ENCODE measurements at places on chromosomes 3 and 15.

DNA sequence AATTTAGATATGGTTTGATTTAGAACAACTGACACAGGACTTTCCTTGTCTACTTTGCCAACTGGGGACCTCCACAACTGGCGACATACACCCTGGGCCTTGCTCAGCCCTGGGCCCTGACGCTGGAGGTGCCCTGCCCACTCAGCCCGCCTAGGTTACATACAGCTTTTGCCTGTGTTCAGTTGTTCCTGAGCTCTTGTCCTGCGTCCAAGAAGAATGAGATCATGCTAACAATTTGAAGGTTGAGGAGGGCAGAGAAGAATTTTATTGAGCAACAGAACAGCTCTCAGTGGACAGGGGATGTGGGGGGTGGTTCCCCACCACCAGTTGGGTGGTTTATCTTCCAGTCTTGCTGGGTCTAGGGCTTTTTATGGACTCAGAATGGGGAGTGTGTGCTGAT, 67.9 kb downstream of the IQCH start:
- DNase-seq, result no peak

- DNase-seq, result no peak
Observed at GRCh38 chr3:100913870-100914648, 79.2 kb downstream of the ABI3BP start.

DNA sequence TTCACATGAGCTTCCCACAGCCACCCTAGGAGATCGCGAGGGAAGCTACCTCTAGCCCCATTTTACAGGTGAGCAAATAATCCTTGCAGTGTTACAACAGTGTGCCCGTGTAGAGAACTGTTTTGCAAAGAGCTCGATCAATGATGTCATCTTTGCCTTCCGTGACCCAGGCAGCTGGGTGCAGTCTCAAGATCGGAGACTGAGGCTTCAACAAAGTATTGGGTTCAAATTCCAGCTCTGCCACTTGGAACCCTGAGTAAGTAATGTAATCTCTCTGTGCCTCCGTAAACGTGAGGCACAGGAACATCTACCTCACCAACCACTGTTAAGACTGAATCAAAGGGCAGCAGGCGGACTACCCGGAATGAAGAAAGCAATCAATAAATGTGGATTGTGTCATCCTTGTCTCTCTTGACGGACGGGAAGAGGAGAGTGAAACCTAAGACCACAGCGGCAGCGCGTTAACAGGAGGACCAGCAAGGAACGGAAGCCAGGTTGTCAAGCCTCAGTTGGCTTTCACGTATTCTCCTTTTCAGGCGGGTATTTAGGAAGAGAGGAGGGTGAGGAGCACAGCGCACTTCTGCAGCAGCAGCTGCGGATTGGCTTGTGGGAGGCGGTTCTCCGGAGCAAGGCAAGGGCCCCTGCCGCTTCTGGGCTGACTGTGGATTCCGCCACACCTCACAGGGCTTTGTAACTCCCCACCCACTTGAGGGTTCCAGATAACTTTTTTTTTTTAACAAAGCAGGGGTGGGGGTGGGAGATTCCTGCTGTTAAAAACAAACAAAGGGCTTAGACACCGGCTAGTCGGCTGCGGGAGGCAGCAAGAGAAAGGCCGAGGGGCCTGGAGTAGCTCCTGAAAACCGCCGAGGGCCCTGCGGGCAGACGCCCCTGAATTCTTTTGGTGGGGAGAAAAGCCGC, 1.5 kb upstream of the SMAD3 start:
- DNase-seq, result no peak

GRCh38 chr3:128296469-128297251, 143.4 kb downstream of the EEFSEC start:
- no peak for DNase-seq

- no peak for DNase-seq
Observed at GRCh38 chr3:124850212-124850611, 37.0 kb downstream of the ITGB5 start.

GRCh38 chr3:81242871-81243270, 518.6 kb downstream of the GBE1 start:
- no peak for DNase-seq

DNA sequence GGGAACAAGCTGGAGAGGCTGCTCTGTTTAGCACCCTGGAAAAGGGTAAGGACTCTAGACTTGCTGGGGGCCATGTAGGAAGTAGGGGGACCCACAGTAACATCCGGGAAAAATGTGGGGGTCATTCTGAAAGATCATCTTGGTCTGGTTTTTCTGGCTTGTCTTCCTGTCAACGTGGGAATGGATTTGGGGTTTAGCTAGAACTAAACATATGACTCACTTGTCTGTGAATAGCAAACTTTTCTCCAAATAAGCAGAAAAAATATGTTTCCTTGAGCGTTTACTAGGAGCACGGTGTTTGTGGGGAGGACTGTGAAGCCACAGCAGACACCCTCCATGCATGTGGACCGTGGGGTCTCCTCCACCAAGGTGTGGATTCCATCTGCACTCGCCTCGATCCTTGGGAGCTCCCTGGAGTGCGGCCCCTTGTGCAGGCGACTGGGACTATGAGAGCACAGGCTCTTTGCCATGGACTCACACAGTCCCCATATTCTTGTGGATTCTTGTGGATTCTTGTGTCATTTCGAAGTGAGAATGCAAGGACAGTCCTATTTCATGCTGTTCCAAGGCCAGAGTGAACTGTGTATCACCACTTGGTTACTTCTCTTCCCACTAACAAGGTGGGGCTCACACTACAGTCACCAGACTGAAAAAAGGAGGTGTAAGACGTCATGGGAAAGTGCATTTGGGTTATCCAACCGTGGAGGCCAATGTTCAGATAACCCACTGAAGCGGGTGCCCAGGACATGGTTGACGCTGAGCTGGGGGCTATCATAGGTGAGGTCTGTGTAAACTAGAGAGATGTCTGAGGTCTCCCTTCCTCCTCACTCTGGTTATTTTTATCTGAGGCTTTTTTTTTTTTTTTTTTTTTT, 25.5 kb downstream of the PGPEP1L start:
- DNase-seq, result no peak

- peak; percentile 46 for DNase-seq
Observed at GRCh38 chr15:63093486-63094205, 28.0 kb upstream of the LACTB start.

DNA sequence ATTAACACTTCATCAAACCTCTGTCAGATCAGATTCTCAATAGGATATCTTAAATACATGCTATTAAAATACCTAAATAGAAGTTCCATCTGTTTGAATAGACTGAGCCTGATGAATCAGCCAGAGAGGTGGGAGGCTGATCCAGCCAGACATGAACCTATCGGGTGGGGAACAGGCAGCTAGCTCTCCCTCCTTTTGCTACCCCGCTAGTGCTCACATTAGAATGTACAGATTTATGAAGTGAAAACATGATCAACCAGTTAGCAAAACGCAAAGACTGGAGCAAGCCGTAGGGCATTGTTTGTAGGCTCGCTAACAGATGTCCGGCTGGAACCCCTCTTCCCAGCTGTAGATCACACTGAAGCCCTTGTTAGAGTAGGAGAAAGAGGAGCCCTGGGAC, 54.4 kb downstream of the GTF2E1 start:
- DNase-seq, result no peak

DNA sequence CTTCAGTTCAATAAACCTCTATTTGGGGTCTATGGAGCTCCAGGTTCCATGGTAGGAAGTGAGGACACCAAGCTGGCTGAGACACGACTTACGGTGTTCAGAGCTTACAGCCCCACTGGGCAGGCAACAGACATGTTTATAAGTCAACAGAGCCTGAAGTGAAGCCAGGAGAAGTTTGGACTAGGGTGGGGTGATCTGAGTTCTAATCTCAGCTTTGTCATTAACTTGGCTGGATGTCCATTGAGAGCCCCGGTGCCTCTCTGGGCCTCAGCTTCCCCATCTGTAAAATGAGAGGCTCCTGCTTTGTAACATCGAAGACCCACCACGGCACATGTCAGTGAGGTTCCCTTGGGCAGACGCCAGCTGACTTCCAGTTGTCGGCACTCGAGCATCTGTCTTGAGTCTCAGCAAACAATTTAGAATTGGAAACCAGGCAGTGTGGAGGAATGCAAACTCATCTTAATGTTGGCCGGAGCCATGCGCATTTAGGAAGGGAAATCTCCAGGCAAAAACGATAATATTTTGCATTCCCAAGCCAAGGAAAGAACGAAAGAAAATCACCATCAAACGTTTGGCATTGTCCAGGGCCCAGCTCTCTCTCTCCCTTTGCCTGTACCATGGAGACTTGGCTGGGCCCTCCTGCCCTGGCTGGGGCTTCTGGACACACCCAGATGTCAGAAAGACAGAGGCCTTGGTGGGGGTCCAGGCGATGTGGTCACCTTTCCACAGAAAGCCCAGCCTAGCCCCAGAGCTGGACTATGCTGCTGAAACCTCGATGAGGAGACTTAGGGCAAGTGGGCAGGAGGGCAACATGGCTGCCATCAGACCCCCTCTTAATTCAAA, 18.4 kb downstream of the ITGA11 start:
- DNase-seq, result no peak

GRCh38 chr3:39469945-39470344, 2.5 kb downstream of the MOBP start:
- DNase-seq, result no peak

DNA sequence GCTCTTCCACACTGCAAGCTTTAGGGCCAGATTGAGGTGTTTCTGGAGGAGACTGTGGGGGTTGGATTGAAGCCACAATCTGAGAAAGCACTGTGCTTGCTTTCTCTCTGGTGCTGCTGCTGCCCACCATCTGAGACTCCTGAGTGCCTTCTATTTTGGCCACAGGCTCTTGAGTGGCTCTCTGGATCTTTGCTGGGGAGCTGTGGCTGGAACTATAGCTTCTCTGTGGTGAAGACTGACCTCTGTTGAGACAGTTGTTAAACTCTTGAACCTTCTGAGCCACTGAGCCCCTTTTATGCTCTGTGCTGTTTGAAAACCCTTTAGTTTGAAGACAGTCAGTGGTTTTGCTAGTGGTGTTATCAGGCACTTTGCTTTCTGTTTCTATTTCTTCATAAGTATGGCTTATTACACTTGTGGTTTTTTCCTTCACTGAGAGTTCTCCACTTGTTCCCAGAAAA, 108.7 kb upstream of the TSPAN3 start:
- DNase-seq, result no peak

GRCh38 chr3:23219117-23219516, 16.0 kb downstream of the UBE2E2 start:
- DNase-seq, result no peak

DNA sequence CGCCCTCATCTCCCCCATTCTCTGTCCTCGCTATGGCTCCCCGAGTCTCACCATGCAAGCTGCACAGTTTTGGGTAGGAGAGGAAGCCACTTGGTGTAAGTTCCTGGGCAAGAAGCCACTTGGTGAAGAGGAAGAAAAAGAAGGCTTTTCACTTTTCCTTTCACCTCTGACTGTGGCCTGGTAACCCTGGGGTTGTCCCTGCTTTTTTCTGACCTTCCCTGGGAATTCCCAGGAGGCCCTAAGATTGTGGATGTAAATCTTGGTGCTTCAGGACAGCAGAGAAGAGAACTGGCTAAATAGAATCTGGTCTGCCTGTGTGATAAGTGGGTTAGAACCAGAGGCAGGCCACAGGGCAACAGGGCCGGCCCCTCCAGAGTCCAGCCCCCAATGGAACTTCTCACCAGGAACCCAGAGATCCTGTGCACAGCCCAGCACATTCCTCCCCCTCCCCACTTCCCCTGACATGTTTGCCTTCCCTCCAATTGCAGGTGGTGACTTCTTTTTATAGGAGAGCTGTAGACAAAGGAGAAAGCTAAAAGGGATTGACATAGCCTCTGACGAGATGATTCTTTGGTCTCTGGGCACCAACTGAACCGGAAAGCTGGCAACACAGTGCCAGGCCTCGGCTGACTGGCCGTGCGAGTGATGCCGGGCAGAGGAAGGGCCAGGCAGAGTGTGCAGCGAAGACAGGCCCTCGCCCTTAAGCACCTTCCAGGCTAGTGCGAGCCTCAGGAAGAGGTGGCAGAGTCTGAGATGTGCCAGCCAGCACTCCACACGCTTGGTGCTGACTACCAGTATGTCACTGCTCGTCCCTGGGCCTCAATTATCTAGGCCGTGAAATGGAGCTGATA, 19.4 kb upstream of the SKOR1 start:
- no peak for DNase-seq

- no peak for DNase-seq
Observed at GRCh38 chr3:183553334-183554026, 2.0 kb downstream of the KLHL6 start.

- no peak for DNase-seq
Observed at GRCh38 chr3:150775001-150775599, 12.1 kb upstream of the SIAH2 start.
